ENCODE measurements at places on chromosomes 7 and 10.

- no peak for DNase-seq
These were observed 68.0 kb upstream of the INSIG1 start for GRCh38 chr7:155229548-155230168.

DNA sequence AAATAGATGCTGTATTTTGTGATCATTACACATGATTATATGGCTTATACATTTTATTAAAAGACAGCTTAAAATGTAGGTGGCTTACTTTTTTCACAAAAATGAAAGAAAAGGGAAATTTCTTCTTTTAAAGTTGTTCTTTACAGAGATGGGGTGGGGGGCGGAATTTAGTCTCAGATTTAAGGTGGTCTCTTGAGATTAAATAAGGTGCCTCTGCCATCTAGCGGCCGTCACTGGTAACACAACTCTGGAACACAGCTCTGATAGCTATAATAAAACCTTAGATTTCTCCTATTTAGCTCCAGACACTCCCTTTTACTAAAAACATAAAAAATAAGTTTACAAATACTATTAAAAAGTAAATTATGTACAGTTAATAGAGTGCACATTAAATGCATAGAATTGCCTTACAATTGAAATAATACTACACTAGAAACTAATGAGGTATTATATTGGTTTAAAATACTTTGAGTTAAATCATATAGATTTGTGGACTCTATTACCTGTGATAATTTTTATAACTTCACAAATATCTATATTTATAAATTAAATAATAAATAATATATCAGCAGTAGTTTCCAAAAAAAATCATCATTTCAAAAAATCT, 210.9 kb downstream of the DGKB start:
- DNase-seq = peak; percentile 36

GRCh38 chr7:112137141-112138101, 68.8 kb downstream of the DOCK4 start:
- DNase-seq = no peak

GRCh38 chr10:102729029-102730026, 14.4 kb upstream of the WBP1L start:
- peak; percentile 80 for DNase-seq

GRCh38 chr7:142420554-142421362, 162.9 kb upstream of the PRSS58 start:
- DNase-seq = no peak

- DNase-seq = no peak
These were observed 315.5 kb upstream of the NPVF start for GRCh38 chr7:25543798-25544197.

DNA sequence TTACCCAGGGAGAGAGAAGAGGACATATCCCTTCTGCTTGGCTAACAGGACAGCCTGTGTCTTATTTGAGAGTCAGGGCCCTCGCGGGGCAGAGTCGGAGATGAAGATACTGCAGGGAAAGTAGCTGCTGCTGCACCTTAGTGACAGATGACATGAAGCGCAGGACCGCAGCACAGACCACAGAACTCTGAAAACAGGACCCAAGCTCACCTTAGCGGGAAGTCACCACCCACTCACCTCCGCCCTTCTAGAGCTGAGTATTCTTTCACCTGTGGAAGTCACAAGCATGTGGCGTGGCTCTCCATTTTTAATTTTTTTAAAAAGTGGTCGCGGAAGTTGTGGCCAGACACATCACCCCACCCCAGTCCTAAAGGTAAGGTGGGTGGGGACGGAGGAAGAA, 191.4 kb downstream of the FAM107B start:
- DNase-seq = no peak

GRCh38 chr10:93254180-93254853, 180.6 kb downstream of the CYP26A1 start:
- DNase-seq = no peak

DNA sequence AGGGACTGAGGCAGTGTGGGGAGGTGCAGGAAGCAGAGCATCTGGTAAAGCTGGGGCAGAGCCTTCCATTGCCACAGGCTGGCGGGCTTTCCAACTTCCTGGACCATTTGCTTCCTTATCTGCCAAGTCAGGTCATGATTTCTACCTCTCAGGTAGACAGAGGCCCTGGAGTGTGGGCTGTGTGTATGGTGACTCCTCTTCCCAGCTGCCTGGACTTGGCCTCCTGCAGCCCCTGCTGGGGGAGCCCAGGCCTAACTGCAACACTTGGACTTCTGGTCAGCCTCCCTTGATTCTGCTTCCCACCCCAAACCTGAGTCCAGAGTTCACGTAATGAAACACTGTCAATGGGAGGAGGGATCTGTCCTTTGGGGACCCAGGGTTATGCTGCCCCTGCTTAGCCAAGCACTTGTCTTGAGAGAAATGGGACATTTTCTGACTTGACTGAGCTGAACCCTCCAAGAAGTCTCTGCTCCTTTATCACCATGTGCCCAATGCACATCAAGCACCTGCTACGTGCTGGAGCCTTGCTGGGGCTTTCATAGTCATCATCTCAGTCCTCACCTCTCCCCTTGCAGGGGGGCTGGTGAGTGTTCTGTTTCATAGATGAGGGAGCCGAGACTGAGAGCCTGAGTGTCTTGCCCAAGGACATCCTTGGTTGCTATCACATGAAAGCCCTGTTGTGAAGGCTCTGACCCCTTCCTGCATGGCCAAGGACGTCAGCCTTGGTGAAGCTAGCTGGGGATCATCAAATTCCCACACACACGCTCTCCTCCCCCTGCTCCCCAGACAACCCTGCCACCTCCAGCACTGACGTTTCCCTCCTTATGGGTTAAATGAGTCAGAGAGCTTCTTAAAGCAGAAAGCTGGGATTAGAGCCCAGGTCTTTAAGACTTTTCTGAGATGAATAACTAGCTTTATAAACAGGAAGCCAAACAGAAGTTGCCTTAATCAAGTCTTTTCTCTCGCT, 3.4 kb downstream of the CLEC2L start:
- no peak for DNase-seq

DNA sequence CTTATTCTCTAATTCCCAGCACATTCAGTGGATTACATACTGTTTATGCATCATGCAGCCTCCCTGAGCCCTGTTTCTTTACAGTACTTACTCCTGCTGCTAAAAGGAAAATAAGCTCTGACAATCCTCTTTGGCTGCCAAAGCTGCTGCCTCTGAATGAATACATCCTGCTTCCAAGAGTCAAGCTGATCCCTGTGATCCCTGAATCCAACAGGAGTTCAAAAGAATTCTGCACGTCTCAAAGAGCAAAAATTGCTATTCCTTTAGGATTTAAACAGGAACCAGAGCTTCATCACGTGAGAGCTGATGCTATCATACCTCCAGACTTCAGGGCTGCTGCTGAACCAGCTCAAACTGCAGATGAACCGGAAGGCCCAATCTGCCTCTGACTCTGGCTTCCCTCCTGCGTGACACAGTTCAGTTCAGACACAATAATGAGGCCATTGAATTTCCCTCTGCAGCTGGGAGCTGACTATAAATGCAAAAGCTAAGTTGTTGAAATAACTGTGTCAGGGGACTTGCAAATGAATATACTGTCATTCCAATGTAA, 851.0 kb upstream of the PHF14 start:
- DNase-seq = no peak

DNA sequence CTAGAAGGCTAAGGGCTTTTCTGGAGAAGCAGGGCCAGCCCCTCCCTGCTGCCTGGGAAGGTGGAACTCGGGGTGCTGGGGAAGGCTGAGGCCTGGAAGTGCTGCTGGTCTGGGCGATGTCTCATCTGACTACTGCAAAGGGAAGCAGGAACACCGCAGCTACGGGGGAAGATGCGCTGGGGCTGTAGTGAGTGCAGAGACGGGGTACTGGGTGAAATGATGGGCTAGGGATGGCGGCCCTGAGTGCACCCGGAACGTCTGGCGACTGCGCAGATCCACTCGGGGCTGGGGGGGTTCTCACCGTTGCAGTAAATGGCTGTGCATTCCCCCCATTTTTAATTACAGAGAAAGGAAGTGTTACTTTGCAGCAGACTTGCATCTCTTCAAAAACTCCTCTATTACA, 195.4 kb upstream of the ADARB2 start:
- no peak for DNase-seq

DNA sequence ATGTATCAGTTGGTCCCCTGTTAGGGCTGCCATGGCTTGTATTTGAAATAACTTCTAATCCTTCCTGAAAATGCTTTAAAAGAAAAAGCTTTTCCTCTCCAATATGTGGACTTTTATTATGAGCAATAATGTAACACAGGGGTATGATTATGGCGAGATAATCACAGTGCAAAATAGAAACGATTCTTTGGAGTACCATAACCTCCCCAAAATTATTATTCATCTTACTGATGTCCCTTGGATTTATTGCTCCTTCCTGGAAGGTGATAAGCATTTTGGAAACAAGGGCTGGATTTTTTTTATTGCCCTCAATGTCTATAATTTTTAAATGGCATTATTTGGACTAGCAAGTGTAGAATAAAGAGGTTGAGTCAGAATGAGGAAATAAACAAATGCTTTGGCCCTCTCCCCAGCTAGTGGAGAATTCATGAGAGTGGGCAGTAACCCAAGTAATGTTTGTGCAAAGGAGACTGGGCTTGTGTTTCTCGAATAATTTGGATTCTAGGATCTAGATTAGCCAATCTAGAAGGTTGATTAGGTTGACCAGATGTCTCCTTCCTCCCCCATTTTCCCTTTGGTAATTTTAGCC, 403.9 kb upstream of the CELF2 start:
- no peak for DNase-seq

DNA sequence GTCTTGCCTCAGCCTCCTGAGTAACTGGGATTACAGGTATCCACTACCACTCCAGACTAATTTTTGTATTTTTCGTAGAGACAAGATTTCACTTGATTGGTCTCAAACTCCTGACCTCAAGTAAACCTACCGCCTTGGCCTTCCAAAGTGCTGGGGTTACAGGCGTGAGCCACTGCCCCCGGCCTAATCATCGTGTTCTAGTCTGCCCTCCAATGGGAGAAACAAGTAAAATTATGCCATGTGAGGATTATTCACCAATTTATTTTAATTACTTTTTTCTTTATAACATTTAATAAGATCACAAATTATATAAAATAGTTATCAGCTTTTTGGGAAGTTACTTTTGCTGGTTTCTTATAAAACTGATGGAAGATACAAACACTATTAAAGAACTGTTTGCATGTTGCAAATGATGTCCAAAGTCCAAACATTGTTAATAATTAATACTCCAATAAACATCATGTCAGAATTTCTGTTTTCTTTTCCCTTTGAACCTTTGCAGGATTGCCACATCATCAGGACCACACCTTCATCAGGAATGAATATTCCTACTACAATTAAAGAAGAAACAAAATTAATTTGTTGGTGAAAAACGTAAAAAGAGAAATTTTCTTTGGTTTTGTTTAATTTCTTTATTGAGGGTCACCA, 786 bp upstream of the AKR1C4 start:
- DNase-seq = no peak

GRCh38 chr7:123271856-123272255, 72.1 kb upstream of the SLC13A1 start:
- no peak for DNase-seq

DNA sequence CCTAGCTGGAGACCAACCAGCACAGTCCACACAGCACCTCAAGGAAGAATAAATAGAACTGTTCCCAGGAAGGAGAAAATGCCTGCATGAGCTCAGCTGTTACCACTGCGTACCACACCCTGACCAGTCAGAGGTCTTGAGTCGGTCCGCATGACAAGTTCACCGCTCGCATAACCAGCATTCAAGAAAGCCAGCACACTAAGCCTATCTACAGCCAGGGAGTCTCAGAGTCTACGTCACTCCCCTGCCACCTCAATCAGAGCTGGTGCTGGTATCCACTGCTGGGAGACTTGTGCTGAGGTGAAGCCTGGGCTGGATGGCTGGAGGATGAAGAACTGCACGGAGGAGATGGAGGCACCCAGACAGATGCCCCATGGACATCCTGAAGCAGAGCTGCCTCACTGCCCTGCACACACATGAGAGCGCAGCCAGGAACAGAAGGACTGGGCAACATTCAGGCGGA, 19.6 kb downstream of the AKR1C1 start:
- DNase-seq = no peak

GRCh38 chr7:102254521-102254920, 32.1 kb upstream of the SH2B2 start:
- DNase-seq = no peak

DNA sequence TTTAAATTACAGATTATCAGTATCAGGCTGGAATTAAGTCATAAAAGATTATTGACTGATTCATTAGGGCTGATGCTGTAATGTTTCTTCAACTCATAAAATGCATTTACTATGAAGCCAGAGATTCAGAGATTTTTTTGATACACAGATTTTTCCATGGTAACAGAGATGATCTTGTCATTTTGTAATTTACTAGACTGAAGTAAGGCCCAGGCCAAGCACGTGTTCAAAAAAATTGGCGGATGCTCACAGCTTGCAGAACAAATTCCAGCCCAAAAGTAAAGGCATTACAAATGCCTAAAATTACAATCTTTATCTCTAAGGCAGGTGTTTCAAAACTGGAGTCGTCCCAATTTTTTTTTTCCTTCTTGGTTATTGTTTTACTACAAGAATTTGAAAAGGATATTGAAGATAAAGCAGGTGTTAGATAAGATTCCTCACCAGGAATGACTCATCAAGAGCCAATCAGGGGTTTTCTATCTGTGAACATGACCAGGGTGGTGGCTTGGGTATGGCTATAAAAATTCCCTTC, 78.4 kb upstream of the MEOX2 start:
- no peak for DNase-seq

DNA sequence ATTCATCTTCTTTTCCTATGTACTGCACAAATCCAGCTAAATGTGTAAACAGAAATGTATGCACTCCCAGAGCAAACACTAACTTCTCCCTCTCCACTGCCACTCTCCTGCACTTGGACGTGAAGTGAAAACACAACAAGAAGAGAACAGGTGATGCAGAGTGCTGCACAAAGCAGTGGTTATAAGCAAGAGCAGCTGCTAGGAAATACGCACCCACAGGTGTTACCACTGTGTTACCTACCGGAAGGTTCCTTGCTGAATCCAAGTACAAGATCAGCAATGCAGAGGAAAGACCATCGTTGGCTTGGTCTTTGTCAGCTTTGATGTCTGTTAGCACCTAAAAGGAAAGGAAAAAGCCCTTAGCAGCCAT, 54.6 kb upstream of the NCAPG2 start:
- no peak for DNase-seq

DNA sequence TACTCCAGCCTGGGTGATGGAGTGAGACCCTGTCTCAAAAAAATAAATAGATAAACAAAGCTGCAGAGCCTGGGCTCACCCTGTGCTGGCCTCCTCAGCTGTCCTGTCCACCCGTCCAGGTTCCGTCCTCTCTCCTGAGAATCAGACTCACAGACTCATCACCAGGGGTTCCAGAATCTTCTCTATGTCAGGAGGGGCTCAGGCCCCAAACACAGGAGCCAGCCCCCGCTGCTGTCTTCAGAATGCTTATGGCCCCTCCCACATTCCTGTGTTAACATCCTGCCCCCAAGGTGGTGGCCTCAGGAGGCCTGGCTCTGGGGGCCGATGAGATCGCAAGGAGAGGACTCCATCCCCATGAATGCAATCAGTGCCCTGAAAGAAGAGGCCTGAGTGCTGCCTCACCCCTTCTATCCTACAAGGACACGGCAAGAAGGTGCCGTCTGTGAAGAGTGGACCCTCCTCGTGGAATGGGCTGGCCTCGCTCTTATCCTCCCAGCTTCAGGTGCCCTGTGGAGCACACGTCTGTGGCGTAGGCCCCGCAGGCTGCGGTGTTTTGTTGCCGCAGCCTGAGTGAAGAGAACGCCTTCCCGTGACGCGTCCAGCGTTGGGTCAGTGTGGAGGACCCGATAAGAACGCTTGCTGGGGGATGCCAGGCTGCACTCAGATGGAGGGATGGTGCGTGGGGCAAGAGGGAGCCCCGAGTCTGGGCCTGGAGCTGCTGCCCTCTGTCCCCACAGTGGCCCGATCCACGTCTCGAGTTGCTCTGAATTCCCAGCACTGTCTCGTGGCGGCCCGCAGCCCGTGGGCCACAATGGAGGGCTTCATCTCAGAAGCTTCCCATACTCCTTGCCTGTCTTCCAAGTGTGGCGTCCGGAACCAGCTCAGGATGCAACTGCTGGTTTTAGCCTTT, 77.1 kb downstream of the INPP5A start:
- no peak for DNase-seq
